Activated naive CD8-positive, alpha-beta T cell treated with anti-CD3 and anti-CD28 coated beads, Interleukin-2, amount 50 U/mL, for 24 hours (primary cell): ENCODE measurements at places on chromosomes 2 and 18.
A peak's percentile ranks its signal among the peaks of the same experiment; 100 is the strongest.

- H3K4me3 ChIP-seq, result peak overlapping the region; percentile 97
- DNase-seq, result no peak
- H3K27me3 ChIP-seq, result peaks cover 10% of the 10 kb centered on the region
- peaks cover 40% of the 10 kb centered on the region for H3K4me1 ChIP-seq
- peaks cover 23% of the 10 kb centered on the region for H3K36me3 ChIP-seq
These were observed 663 bp downstream of the NUP35 start for GRCh38 chr2:183124957-183125255.

GRCh38 chr2:156310773-156311172 lies 21.7 kb downstream of the NR4A2 start:
- peaks cover 44% of the 10 kb centered on the region for H3K27me3 ChIP-seq
- peaks cover 13% of the 10 kb centered on the region for H3K4me1 ChIP-seq
- no peak overlapping the region for H3K4me3 ChIP-seq
- no peak for DNase-seq
- no peak overlapping the region for H3K27ac ChIP-seq
- no peaks in the 10 kb centered on the region for H3K36me3 ChIP-seq

DNA sequence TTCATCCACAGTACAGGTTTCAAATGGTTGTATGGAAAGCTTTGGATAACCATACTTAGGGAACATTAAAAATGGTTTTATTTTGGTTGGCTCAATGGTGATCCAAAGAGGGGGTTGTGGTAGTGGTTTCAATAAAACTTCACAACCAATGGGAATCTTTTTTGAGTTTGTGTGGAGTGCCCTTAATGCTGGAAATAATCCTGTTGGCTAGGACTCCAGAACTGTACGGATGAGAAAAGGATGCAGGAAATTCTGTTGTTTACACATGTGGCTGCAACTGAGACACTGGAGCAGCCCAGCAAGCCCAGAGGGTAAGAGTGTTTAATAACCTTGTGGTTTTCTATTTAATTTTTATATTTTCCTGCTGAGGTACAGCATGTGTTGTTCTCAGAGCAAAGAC lies at the start of gene CCDC102B:
Gene CCDC102B, plus strand, starts transcription at position 210 of the 400 bp plus-strand sequence. CDS start 38,684 bp downstream, outside the sequence.
- no peaks in the 10 kb centered on the region for H3K4me1 ChIP-seq
- no peaks in the 10 kb centered on the region for H3K36me3 ChIP-seq
- H3K4me3 ChIP-seq, result no peak within 1 kb of the TSS

GRCh38 chr2:182541268-182541667 lies 114.4 kb upstream of the PDE1A start:
- H3K27ac ChIP-seq, result no peak overlapping the region

DNA sequence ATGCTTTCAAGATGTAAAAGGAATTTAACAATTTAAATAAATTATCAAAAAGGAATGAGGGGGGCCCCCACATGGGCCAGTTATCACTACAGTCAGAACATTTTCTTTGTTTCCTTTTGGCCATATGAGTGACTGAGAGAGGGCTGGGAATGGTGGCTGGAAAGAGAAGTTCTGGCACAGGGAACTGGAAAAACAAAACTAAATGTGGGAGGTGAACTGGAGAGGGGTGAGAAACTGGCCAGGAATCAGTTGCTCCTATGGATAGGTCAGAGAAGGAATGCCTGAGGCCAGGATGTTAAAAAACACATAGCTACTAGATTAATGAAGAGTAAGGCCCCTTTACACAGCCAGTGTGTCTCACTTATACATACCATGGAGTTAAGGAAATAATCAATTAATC lies 121.0 kb downstream of the RBMS1 start:
- H3K27me3 ChIP-seq, result no peaks in the 10 kb centered on the region
- no peak for DNase-seq
- peak overlapping the region; percentile 79 for H3K27ac ChIP-seq

DNA sequence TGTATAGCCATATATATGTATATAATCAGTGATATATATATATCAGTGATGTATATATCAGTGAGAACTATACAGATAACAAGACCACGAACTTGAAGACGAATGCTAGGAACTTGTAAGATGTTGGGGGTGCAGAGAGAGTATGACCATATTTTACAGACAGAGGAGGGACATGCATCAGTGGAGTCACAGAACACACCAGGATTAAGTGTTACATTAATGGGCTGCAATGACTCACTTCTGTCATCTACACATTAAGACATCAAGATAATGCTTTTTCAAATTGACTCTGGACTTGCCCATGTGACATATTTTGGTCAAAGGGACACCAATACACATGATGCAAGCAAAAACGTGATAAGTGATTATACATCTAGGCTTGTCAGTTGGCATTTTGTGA lies 501.0 kb downstream of the LRRTM4 start:
- H3K36me3 ChIP-seq, result no peaks in the 10 kb centered on the region
- H3K4me1 ChIP-seq, result no peaks in the 10 kb centered on the region
- H3K27ac ChIP-seq, result no peak overlapping the region
- H3K27me3 ChIP-seq, result no peaks in the 10 kb centered on the region
